ENCODE measurements at places on chromosomes 7 and 10.

DNA sequence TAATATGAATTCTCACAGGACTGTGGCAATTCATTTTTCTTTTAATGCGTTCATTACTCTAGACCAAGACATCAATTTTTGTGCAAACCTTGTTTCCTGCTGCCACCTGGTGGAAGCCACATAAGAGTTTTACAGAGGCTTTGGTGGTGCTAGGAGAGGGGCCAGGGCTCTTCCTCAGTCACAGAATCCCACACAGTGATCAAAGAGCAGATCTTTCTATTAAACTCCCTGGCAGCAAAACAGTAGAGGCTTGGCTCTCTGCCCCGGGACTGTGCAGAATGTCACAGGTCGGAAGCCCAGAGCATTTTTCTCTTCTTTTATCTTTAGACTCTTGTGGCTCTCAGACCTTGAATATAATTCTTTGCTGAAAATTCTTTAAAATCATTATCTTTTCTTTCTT lies 506.4 kb upstream of the C7orf33 start:
- DNase-seq: peak; percentile 88

GRCh38 chr10:117135026-117135372 lies 3.1 kb downstream of the VAX1 start:
- DNase-seq: no peak

DNA sequence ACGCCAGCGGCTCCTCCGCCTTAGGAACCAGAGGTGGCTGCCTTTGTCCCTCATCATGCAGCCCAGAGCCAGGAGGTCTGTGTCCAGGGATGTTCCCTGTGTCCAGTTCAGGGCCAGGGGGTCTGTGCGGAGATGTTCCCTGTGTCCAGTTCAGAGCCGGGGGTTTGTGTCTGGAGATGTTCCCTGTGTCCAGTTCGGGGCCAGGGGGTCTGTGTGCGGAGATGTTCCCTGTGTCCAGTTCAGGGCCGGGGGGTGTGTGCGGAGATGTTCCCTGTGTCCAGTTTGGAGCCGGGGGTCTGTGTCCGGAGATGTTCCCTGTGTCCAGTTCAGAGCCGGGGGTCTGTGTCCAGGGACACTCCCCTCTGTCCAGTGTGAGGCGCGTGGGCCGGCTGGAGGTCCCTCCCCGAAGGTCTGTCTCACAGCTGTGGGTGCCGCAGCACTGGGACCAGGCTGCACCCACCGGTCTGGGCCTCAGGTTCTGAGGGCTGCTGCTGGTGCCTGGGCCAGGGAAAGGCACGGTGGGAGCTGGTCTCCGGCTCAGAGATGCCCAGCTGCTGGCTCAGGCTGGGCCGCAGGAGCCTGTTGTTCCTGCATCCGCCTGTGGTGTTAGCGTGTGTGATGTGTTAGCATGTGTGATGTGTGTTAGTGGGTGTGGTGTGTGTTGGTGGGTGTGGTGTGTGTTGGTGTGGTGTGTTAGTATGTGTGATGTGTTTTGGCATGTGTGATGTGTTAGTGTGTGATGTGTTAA lies 67.9 kb upstream of the CFAP46 start:
- DNase-seq: no peak

GRCh38 chr10:88262591-88263234 lies 320.4 kb downstream of the RNLS start:
- DNase-seq: no peak

GRCh38 chr10:128047991-128048818 lies 78.0 kb downstream of the MKI67 start:
- DNase-seq: no peak

- no peak for DNase-seq
These were observed 85.1 kb downstream of the SNX13 start for GRCh38 chr7:17855202-17855601.

DNA sequence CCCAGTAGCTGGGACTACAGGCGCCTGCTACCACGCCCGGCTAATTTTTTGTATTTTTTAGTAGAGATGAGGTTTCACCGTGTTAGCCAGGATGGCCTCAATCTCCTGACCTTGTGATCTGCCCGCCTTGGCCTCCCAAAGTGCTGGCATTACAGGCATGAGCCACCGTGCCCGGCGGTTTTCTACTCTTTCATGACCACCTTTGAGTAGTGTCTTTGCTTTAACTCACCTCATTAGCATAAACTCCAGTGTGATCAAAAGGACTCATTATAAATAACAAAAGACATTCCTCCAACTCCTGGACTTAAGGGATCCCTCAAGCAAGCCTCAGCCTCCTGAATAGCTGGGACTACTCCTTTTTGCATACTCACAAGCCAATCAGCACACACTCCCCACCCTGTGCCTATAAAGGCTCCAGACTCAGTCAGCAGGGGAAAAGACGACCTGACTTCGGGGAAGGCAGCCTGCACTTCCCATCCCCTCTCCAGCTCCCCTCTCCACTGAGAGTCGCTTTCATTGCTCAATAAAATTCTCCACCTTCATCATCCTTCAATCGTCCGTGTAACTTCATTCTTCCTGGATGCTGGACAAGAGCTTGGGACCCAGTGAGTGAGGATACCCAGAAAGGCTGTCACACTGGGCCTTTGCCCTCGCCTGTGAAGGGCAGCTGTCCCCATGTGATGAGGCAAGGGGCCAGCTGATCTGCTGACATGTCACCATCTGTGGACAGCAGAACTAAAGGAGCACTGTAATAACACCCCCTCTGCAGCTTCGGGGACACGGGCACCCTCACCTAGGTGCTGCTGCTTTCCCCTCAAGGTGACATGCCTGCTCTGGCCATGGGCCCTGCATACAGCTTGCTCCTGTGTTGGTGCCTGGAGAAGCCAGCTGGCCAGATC lies 35.0 kb upstream of the EIF4H start:
- no peak for DNase-seq

GRCh38 chr10:73060738-73061635 lies 35.7 kb downstream of the P4HA1 start:
- DNase-seq: peak; percentile 1

DNA sequence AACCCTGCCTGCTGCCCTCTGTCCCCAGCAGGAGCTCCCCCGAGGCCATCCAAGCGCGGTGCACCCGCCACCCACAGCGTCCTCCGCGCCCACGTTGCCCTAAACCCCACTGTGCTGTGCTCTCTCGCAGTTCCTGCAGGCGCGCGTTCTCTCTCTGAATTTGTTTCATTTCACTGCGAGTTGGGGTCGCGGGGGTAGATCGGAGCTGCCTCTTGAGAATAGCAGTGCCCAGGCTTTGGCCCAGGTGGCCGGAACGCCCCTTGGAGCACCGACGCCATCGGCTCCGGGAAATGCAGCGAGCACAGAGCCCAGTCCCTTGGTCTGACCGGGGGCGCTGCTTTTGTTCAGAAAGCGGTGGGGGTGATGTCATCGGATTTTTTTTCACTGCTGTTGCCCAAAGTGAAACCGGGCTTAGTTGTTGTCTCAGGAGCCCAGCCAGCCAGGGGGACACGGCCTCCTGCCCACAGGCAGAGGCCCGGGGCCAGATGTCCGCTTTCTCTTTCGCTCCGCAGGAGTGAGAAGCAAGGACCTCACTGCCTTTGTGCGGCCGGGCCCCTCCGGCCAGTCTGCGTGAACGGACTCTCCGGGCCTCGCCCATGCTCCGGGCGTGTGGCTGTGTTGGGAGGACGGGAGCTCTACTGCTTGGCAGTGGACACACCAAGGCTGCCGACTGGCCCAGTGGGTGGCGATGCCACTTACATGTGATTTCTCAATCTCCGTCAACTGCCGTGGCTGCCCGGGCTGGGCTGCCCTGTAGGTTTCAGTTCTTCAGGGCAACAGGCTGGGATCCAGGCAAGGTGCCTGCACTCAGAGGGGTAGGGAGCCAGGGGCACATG lies 43.1 kb downstream of the FOXK1 start:
- peak; percentile 43 for DNase-seq

DNA sequence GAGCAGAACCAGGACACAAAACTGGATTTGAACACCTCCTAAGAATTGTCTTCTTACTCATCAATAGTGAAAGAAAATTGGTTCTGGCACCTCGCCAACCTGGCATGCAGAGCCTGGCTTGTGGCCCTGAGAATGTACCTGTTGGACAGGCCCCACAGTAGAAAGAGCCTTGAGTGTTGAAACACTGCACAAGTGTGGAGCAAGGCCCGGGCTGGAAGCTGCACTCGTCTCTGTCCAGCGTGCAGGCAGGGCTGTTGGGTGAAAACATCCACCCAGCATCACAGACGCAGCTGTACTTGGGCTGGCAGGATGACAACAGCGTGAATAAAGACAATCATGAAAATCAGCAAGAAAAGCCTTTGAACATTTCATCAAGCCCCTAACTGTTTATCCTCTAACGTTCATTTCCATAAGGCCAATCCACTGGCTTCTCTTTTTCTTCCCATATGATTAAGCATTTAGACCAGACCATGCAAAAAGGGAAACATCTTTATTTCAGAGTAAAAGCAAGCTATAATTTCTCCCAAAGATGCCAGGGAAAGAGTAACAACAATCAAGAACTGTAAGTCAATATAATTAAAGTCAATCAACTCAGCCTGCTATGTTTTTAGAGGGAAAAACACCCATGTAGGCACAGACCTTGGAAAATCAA lies 15.6 kb downstream of the CUBN start:
- DNase-seq: no peak

GRCh38 chr7:44320794-44321371 lies 4.5 kb downstream of the CAMK2B start:
- DNase-seq: no peak

DNA sequence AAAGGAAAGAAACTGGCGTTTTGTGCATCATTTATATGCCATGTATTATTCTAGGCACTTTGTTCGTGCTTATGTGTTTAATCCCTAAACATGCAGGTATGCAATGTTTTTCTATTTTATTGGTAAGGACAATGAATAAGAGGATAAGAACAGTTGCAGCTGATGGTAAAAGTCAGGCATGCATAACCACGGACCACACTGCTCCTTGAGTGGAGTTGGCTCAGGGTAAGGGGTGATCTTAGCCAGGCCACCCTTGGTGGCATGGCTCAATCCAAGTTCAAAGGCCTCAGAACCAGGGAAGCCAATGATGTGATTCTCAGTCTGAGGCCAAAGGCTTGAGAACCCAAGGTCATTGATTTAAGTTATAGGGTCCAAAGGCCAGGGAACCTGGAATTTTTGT lies 1068.1 kb downstream of the NRG3 start:
- no peak for DNase-seq

DNA sequence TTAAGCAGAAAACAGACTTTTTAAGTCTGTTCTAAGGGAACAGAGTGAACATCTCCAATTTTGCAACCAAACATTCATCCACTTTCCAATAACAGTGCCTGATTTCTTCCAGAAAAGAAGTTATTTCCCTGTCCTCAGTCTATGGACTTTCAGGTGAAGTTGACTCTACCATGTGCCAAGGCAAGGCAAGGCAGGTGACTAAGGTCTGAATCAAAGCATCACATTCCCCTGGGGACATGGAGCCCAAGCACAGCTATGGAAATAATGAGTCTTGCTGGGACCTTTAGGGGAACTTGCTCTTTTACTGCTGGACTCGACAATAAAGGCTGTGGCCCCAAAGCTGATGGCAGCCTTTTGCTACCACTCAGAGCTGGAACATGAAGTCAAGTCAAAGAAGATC lies 182.2 kb downstream of the FGFR2 start:
- no peak for DNase-seq

DNA sequence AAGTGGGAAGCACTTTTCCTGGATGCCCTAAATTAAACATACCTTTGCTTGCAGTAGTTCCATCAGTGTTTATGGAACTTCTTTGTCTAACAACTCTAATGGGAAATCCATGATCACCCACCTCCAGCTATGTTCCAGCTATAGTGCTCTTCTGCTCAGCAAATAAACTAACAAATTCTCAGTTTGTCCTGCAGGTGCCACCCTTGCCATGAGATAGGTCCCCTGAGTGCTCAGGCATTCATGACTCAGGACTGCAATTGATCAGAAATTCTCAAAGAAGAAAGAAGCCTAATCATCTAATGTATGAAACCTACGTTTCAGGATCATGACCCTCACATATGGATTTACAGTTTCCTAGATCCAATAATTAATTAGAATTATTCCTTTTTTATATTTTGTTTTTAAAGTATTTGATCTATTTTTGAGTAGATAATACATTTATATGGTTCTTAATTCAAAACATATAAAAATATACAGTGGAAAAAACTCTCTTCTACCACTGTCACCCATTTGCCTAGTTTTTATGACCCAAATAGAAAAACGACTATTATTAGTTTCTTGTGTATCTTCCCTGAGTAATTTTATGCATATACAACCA lies 48.7 kb upstream of the DYNC1I1 start:
- peak; percentile 83 for DNase-seq

DNA sequence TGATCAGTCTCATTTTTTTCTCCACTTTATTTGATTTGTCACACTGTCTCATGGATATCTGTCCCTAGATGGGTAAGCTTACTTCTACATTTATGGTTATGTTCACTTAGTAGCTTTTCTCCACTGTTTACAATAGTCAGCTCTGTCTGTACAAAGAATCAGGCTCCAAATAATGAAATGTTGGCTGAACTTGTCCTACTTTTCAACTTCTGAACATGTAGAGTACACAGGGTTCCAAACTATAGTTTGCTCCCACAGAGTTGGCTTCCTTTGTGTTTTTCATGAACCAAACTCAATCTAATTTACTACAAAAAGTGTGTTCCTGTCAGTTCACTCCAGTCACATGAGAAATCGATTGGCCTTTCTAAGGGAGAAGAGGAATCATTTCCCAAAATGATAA lies 175.0 kb downstream of the CCDC71L start:
- no peak for DNase-seq

- no peak for DNase-seq
These were observed 110.3 kb downstream of the SEC23IP start for GRCh38 chr10:120002785-120003184.

GRCh38 chr10:27834476-27834875 lies 88.9 kb upstream of the MKX start:
- no peak for DNase-seq

- no peak for DNase-seq
These were observed 158.6 kb upstream of the INSYN2A start for GRCh38 chr10:127354992-127355391.

GRCh38 chr7:33852838-33853237 lies 52.5 kb upstream of the BMPER start:
- no peak for DNase-seq

- DNase-seq: no peak
These were observed 9.1 kb upstream of the DMBT1 start for GRCh38 chr10:122551450-122551849.

DNA sequence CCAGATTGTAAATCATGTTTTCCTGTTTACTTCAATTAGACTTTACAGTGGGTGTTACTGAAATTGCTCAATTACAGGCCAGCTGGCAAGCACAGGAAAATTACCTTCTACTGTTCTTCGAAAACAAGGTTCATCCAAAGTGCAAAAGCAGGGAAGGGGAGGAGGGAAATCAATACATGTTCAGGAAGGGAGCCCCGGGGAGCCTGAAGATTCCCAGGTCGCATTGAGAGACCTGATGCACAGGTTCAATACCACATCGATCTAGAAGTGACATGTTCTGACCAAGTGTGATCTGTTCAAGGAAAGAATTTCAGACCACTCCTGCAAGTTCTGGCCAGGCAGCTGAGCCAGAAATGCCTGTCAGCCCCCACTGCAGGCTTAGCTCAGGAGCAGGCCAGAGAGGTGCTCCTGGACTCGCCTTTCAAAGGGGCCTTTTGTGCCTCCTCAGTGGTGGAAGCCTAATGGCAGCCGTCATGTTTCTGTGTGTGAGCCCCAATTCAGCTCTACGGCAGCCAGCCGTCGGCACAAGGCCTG lies 35.9 kb downstream of the FAM53B start:
- DNase-seq: peak; percentile 62

- DNase-seq: peak; percentile 7
These were observed at the start of gene DOCK1 for GRCh38 chr10:126904818-126905701. TSS of gene DOCK1 (plus strand) at chr10:126905428. CDS start at chr10:126905518, 90 bp downstream.

GRCh38 chr7:138407792-138408191 lies 52.3 kb upstream of the TRIM24 start:
- no peak for DNase-seq

Data from NCI-H2227 treated with DMSO at 0.1 percent for 48 hours (cell line).